ENCODE measurements at places on chromosomes 4 and X.

- DNase-seq, result no peak
Observed at GRCh38 chr4:123352240-123352945, 44.2 kb upstream of the SPRY1 start.

- DNase-seq, result no peak
Observed at GRCh38 chrX:131818297-131818936, 204.7 kb upstream of the STK26 start.

DNA sequence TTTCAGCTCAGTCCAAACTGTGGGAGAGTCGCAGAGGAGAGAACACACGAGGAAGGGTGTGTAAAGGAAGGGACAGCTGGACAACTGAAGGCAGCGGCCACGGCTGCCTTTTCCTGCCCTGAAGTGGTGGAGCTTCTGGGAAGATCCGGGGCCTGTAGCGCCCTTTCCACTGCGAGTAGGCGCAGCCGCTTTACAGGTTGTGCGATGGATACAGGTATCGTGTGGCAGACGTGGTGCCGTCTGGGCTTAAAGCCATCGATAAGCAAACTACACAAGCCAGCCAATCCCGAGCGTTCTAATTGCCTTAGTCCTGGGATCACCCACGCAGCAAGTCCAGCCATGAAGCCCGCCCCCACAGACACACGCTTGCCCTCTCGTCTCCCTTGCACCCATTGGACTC lies 15.4 kb downstream of the NKX6-1 start:
- no peak for DNase-seq

DNA sequence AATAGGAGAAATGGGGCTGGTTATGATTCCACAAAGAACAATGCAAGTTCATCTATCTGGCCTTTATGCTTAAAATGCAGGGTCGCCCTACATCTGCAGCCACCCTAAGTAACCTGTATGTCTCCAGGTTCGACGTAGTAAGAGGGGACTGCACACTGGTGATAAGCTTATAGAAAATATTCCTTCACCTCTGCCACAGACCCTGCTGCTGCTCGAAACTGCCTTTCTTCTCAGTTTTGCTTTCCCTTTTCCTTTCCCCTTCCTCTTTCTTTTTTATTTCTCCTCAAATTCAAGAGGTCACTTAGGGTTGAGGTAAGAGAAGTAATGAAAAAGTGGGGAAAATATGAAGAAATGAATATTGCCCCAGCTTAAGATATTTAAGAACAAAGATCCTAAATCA lies 123.5 kb downstream of the DCHS2 start:
- DNase-seq, result no peak

DNA sequence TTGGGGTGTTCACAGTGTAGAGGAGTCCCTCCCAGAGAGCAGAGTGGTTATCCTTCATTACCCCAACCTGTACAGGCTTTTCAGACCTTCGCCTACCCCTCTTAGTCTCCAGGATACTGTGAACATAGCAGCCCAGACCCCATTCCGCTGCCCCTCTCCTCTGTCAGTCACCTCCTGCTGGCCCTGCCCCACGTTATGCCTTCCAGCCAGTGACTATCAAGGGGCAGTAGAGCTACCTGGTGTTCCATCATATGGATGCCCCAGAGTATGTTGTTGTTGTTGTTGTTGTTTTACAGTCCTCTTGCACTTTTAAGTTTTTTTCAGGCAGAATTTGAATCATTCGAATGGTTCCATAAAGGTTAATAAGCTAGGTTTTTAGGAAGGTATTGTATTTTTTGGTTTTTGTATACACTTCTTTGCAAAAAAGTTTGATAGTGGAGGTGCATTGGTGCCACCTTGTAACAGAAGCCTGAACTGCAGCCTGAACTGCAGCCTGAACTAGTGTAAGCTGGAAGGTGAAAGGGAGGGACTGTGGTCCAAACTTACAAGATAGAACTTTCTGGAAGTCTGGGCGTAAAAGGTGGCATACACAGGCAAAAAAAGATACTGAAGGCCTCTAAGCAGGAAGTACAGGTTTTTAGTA lies 101.4 kb upstream of the RAB40AL start:
- DNase-seq, result no peak

DNA sequence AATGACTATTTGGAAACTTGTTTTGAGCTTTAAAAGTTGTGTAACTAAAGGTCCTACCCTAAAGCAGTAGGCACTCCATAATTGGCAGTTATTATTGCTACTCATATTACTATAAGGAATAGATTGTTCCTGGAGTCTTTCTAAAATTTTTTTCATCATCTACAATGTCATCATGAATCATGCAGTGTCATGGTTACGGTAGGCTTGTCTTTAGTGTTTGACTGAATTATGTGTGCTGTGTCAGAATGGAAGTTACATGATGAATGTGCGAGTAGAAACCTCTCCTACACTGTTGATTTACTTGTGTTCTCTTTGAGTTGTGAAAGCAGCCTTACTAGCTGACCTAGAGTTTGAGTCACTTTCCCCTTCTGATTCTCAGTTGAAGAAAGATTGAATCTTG lies 1099.9 kb downstream of the RAPGEF2 start:
- DNase-seq, result no peak

GRCh38 chr4:177371461-177371860 lies 61.8 kb downstream of the NEIL3 start:
- no peak for DNase-seq

GRCh38 chrX:53330331-53330730 lies 48.9 kb upstream of the IQSEC2 start:
- DNase-seq, result no peak
